Central memory CD4-positive, alpha-beta T cell (primary cell): ENCODE measurements at places on chromosomes 2 and 18.

DNA sequence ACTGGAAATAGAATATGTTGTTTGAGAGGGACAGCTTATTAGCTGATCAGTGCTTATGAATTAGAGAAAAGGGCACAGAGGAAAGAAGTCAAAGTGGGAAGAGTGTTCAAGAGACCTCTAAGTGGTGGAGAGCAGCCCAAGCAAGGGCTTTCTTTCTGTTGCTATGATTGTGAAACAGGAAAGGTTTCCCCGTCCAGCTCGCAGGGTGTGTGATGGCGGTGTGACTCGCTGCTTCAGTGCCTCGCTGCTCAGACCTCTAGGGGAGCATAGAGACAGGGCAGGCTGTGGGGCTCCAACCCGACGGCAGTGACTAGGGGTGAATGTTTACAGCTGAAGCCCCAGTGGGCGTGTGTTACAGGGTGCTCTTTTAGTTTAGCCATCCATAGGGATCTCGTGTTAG is 166.5 kb upstream of the COPS8 start:
- no peak for DNase-seq

DNA sequence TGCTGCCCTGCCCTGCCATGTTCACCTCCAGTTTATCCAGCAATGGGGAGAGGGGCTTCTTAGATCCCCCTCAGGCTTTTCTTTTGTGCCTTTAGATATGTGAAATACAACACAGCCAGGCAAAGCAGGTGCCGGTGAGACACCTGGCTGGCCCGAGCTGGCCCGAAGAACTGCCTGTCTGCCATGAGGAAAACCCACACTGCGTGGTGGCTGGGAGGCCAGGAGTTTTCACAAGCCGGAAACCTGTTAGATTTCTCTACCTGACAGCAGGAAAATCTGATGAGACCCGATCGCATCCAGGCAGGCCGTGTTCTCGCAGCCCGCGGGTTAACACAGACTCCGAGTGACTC is 5.7 kb upstream of the GAL3ST2 start:
- no peak for DNase-seq

DNA sequence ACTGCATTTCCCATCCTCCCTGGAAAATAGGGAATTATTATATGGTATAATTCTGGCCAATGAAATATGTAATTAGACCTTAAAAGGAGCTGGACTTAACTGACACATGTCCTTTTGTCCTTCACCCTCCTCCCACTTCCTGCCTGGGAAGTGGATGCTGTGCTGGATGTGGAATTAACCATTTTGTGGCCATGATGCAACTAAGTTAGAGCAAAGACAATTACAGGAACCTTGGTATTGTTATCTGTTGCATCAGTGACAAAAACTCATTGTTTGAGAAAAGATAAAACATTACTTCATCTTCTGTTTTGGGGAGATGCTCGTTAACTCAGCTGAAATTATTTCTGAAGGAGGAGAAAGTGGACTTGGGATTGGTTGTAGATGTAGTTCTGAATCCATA is 227.7 kb upstream of the BOD1L2 start:
- no peak for DNase-seq

- DNase-seq, result no peak
Measured at GRCh38 chr2:239770246-239770639, 254.9 kb downstream of the NDUFA10 start.

GRCh38 chr2:139020287-139020686 is 240.1 kb upstream of the NXPH2 start:
- DNase-seq, result no peak

GRCh38 chr2:239928391-239929350 is 96.5 kb downstream of the NDUFA10 start:
- no peak for DNase-seq

DNA sequence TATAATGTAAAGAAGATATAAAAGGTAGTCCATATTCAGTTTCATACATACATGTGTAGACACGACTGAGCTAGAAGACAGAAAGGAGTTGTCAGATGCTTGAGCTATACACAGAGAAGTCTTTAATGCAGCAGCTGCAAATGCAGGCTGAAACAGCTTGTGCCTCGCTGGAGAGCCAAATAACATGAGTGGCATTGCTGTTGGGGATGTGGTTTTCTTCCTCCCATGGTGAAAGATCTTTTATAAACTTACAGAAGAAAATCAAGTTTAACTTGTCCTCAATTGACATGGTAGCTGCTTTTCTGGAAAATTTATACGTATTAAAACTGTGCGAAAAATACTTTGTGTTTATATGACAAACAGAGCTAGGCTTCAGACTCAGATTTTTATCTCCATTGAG is 16.4 kb upstream of the IL1R1 start:
- no peak for DNase-seq

GRCh38 chr2:150812664-150813367 is 325.3 kb upstream of the RND3 start:
- DNase-seq, result no peak

- no peak for DNase-seq
Measured at GRCh38 chr2:26619521-26619951, 21.6 kb downstream of the CIB4 start.

GRCh38 chr2:149089068-149089467 is 50.6 kb downstream of the LYPD6B start:
- no peak for DNase-seq

DNA sequence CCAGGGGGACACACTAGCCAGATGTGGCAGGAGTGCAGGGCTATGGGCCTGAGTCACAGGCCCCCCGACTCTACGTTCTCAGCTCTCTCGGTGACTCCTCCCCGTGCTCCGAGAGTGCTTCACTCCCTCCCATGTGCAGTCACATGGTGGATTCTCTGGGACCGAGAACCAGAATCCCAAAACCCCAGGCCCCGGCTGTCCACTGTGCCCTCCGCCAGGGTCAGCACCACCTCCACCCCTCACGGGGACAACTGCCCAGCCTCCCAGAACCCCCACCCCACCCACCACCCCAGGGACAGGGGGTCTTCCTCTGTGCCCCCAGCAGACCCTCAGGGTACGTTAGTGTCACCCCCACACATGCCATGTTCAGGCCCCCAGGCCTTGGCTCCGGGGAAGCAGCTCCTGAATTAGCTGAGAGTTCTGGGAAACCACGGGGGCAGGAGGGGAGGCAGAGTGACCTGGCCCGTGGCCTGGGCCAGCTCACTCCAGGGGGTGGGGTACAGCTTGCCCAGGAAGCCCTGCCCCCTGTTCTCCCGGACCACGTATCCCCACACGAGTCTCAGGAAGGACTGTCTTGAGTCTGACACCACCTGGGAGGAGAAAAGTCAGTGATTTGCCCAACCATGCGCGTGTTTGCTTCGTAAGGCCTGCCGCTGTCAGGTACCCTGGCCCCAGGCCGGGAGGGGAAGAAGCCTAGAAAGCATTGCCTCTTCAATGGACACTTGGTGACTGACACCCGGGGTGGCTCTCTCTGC is 4.4 kb downstream of the RAMP1 start:
- no peak for DNase-seq

GRCh38 chr2:227057743-227058447 is 106.1 kb downstream of the COL4A4 start:
- no peak for DNase-seq

GRCh38 chr18:35803551-35803950 is 168.9 kb upstream of the RMP24 start:
- no peak for DNase-seq

GRCh38 chr2:42372474-42373200 is 11.6 kb upstream of the COX7A2L start:
- DNase-seq, result no peak

DNA sequence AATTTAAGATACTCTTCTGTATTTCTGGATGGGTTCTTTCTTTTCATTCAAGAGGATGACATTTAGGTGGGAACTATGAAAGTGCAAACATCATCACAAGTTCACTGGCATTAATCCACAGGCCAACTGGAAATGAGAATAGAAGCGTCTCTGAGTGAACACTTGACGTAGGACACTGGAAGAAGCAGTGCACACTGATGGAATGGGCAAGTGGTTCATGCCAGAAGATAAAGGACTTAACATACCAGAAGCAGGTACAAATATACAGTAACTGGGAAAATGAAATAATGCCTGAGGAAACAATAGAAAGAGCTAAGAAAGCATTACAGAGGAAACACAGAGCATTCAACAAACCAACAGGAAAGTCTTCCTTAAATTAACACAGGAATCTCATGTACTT is 120.9 kb upstream of the CCDC195 start:
- no peak for DNase-seq

DNA sequence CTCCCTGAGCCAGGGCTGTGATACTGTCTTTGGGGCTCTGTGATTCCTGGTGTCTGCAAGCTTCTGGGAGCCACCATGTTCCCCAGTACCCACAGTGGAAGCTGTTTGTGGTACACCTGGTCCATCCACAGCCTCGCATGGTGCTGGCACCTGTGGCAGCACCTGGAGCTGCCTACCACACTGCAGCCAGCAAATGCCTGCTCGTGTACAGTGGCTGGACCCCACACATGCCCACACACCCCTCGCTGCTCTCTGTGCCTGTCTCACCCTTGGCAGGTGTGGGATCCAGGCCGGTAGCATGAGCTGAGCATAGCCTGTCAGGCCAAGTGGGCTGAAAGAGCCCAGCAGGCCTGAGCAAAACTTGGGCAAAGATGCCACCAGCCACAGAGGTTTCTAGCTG is 41.8 kb upstream of the CSRNP3 start:
- DNase-seq, result no peak

DNA sequence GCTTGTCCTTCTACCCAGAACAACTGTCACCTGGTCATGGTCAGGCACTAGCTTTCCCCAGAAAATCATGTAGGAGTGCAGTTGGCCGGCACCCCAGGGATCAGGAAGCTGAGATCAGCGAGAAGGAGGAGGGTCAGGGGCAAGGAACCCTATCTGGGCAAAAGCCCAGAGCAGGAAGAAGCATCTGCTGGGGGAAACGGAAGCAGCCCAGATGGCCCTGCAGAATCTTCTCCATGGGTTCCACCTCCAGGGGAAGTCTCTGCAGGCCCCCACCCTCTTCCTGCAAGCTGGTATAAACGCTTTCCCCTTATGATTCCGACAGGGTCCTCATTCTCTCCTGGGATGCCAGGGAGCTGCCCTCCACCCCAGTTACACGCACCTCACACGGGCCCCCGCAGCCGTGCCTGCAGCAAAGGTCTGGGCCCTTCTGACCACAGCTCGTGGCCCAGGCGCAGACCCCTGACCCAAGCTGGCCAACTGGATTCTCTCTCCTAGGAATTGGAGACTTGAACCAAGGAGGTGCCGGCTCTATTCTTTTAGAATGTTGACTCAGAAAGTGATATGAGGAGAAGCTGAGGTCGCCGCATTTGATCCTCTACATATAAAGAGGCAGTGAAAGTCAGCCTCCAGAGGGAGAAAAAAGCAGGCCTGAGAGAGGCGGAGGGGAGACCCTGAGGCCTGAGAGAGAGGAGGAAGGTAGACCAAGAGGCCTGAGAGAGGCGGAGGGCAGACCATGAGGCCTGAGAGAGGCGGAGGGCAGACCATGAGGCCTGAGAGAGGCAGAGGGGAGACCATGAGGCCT is 71.0 kb downstream of the STPG4 start:
- no peak for DNase-seq

DNA sequence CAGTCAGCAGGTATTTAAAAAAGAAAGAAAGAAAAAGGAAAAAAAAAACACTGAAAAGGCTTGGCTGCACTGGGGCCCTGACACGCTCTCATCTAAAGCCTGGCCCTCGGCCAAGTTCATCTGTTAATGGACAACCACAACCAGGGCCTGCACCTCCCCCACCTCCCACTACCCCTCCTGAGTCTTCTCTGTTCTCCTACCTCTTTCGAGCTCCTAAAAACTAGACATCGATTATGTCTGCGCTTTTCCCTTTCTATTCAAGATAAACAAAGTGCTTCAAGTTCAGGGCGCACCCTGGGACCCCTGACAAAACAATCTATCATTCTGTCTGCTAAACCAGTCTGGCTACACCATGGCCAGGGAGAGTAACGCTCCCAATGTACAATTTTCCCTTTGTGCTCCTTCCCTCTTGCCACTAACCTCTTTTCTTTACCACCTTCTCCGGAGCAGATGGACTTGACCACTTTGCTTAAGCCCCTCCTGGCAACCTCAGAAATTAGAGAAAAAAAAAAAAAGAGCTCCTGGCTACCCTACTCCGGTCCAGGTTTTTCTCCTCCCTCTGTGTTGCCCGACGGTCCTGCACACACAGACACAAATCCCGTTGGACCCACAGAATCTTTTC is 22.7 kb downstream of the BCL11A start:
- no peak for DNase-seq

DNA sequence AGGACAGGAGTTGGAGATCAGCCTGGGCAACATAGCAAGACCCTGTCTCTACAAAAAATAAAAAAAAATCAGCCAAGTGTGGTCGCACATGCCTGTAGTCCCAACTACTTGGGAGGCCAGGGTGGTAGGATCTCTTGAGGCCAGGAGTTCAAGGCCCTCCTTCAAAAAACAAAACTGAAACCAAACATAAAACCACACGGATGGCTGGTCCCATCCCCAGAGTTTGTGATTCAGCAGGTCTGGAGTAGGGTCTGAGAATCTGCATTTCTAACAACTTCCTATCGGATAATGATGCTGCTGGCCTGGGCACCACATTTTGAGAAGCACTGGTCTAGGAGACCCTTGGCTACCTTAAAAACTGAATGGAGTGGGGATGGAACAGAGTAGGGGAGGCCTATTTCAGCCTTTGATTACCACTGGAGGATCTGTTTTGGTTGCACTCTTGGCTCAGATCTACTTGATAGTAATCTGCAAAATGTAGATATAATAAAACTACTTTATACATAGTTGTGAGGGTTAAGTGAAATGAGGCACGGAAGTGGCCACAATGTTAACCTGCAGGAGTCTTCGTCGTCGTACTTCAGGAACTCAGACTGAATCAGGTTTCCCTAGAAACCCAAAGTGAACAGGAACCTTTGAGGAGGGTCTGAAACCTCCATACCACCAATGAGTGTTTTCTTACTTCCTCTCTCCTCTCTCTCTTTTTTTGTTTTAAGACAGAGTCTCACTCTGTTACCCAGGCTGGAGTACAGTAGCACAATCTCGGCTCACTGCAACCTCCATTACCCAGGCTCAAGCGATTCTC is 25.5 kb upstream of the NFE2L2 start:
- peak; percentile 16 for DNase-seq

- no peak for DNase-seq
Measured at GRCh38 chr2:88729061-88729745, 37.7 kb downstream of the RPIA start.

DNA sequence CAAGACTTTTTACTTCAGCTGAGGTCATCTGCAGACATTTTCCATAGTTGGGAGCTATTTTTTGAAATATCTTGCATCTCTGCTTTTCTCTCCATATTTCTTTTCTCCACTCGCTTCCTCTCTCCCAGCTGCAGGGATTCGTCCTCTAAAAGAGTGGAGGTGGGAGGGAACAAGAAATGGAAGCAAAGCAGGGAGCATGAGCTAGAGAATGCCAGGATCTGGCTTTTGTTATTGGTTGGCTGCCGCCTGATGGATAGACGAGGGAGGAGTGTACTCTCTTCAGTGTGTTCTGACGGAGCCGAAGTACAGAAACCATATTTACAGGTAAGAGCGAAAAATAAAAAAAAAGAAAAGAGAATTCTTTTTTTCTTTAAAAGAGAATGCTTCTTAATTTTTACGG is at the start of gene CSRNP3:
TSS of gene CSRNP3 (plus strand) at position 282 of the 400 bp plus-strand sequence. CDS start 125,368 bp downstream, outside the sequence.
- no peak for DNase-seq

- DNase-seq, result no peak
Measured at GRCh38 chr2:96437512-96437911, 67.6 kb downstream of the NEURL3 start.

GRCh38 chr2:29528891-29529520 is 392.4 kb downstream of the ALK start:
- DNase-seq, result no peak

- DNase-seq, result no peak
Measured at GRCh38 chr2:225207043-225207442, 164.8 kb upstream of the DOCK10 start.

- no peak for DNase-seq
Measured at GRCh38 chr18:76405280-76405679, 89.8 kb downstream of the ZNF516 start.
